ENCODE measurements at places on chromosomes 3 and 15. TPM values are rescaled to one million over a fixed set of nuclear protein-coding genes. Genes with fewer than 3 reads are reported as not detected.

The PPCDC gene
- 28.3 TPM for total RNA-seq

The OCA2 gene
- total RNA-seq: 0.63 TPM

The IMPG2 gene
- total RNA-seq: 0.49 TPM

The PLS1 gene
- 5.0 TPM for total RNA-seq

The ST3GAL6 gene
- total RNA-seq: 41.1 TPM

The CACNA1D gene
- total RNA-seq: 66.7 TPM

The ISG20 gene
- total RNA-seq: 0.69 TPM

The IL20RB gene
- 0.77 TPM for total RNA-seq

The CLSTN2 gene
- 5.0 TPM for total RNA-seq

The BTLA gene
- not detected for total RNA-seq

The CSTA gene
- not detected for total RNA-seq

All from cardiac muscle cell (in vitro differentiated cells and primary cell).